ENCODE measurements at places on chromosomes 12 and 14. TPM values are rescaled to one million over a fixed set of nuclear protein-coding genes. Genes with fewer than 3 reads are reported as not detected.

NANOG gene
- not detected for total RNA-seq

DNA sequence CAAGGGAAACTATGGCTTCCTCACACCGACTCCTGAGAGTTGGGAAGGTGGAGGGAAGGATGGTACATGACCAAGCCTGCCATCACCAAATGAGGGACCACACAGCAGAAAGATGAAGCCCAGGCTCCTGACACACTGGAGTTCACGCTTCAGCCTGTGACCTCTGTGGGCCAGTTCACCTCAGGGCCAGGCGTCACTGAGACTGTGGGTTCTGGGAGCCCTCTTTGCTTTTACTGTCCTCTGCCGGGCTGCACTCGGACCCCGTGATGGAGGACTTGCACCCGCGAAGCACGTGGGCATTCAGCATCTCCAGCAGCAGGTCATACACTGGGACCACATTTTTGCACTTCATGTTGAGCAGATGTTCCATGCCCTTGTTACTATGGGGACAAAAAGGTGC, 61.2 kb downstream of the ESR2 start:
- DNase-seq: no peak

P3H3 gene
- total RNA-seq: 22.6 TPM

GABARAPL1 gene
- total RNA-seq: 123 TPM

GRCh38 chr14:38089123-38089522, 118.6 kb upstream of the SSTR1 start:
- DNase-seq: no peak

DNA sequence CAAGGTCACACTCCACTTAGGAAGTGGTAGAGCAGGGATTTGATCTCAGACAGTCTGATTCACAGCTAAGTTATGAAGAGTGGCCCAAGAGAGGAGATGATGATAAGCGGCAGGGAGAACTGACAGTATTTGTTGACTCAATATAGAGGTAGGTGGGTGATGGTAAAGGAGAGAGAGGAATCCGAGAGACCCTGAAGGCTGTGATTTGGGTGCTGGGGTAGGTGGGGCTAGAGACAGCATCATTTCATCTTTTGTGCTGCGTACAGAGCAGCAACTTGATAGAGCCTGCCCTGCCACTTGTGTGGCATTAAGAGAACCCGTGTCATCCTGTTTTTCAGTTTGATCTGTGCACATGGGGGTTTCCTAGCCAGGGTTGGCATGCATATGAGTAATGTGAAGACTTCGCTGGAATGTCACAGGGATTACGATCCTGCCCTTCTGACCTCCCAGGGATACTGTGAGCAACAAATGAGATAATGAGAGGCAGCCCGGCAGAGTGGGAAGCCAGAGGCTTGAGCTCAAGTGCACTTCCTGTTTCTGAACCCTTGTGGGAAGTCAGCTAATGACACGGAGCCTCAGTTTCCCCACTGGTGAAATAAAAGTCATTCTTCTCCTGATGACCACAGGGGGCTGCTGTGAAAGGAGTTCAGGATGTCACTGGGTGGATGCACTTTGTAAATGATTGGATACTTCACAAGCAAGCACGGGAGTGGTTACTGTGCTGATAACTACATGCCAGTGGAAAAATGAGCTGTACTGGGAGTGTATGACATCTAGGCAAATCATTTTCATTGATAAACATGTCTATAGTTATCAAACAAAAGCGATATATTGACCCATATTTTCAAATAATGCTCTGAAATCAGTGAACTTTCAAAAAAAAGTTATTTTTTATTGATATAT, 59.5 kb upstream of the IGF1 start:
- no peak for DNase-seq
